Vein endothelial cell (primary cell): ENCODE measurements at places on chromosomes 7 and 10. TPM values are rescaled to one million over a fixed set of nuclear protein-coding genes. Genes with fewer than 3 reads are reported as not detected.

Gene RBAK
- total RNA-seq, result 9.4 and 9.5 TPM in 2 replicates

Gene KLLN
- 0.33 and 0.57 TPM in 2 replicates for total RNA-seq

Gene ACTR3C
- 0.67 and 2.0 TPM in 2 replicates for total RNA-seq

Gene OPN4
- total RNA-seq, result not detected in 2 replicates

Gene ZNF117
- 18.5 and 32.7 TPM in 2 replicates for total RNA-seq

Gene DRGX
- not detected in 2 replicates for total RNA-seq
